ENCODE measurements at places on chromosomes 16 and 17.

DNA sequence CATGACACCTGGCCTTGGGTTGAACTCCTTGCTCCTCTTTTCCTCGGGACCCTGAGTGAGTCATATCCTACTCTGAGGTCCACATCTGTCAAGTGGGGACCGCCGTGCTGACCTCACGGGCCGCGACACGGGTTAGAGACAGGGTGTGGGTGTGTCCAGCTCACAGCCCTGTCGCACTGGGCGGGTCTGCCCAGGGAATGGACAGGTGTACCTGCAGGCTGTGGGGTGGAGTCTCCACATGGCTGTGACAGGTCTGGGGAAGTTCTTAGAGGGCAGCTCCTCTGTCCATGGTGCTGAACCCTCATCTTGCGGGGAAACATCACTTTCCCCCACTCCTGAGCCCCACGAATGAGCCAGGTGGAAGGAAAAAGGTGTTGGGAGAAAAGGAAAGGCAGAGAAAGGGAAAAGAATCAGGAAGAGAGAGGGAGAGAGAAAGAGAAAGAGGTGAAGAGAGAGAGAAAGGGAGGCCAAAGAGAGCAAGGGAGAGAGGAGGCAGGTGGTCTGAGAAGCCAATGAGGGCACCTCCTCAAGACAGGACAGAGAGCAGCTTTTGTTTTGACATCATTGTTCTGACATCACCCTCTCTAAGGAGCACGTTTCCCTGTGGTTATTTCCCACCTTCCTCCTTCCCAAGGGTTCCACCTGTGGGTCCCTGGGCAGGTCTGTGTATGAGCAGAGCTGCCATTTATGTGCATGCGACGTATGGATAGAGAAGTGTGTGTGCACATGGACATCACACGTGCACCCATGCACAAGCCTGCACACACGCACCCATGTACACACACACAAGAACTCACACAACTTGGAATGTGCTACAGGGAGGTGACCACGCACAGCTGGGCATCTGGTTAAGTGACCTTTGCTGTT, 32.6 kb upstream of the CBFA2T3 start:
- no peak for DNase-seq

DNA sequence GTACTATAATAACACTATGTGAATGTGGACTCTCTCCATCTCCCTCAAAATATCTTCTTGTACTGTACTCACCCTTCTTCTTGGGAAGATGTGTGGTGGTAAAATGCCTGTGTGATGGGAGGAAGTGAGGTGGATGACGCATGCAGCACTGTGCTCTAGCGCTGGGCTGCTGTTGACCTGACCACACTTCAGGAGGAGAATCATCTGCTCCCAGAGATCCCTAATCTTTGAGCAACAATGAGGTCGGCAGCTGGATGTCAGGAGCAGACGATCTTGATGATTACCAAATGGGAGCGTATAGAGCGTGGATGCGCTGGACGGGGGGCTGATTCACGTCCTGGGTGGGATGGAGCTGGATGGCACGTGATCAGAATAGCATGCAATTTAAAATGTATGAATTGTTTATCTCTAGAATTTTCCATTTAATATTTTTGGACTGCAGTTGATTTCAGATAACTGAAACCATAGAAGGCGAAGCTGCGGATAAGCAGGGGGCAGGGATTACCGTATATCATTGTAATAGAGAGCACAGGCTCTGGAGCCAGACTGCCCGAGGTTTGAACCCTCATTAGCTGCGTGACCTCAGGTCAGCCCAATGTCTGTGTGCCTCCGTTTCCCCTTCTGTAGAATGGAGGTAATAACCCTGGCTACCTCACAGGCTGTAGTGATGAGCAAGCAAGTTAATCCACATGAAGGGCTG, 23.7 kb upstream of the CYLD start:
- DNase-seq = no peak

- DNase-seq = no peak
Measured at GRCh38 chr17:76207275-76208059, 32.8 kb downstream of the RNF157 start.

DNA sequence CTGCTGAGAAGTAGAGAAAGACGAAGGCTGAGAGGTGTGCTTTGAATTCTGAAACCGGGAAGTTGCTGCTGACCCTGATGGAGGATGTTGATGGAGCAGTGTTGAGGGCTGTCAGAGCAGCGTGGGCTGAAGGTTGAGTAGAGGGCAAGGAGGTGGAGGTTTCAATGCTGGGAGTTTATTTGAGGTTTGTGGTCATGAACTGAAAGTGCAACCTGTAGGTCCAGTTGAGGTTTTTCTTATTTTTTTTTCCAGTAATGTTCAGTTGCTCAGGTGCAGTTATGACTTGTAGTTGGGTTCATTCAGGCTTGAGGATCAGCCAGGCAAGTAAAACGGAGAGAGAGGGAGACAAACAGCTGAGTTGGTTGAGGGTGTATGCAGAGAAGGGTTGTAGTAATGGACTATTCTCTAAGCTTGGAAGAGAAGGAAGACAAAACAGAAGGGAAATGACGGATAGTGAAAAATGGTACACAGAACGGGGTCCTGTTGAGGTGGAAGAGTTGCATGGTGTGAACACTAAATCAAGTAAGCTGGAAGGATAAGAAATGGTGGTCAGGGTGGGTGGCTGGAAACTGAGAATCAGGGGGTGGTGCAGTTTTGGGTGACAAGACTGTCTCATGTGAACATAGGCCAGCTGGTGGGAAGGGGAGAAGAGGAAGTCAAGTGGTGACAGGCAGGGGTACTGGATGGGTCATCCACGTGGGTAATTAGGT, 8.7 kb upstream of the UBE2G1 start:
- no peak for DNase-seq

GRCh38 chr17:77604973-77605313, 353.6 kb upstream of the TNRC6C start:
- DNase-seq = no peak

DNA sequence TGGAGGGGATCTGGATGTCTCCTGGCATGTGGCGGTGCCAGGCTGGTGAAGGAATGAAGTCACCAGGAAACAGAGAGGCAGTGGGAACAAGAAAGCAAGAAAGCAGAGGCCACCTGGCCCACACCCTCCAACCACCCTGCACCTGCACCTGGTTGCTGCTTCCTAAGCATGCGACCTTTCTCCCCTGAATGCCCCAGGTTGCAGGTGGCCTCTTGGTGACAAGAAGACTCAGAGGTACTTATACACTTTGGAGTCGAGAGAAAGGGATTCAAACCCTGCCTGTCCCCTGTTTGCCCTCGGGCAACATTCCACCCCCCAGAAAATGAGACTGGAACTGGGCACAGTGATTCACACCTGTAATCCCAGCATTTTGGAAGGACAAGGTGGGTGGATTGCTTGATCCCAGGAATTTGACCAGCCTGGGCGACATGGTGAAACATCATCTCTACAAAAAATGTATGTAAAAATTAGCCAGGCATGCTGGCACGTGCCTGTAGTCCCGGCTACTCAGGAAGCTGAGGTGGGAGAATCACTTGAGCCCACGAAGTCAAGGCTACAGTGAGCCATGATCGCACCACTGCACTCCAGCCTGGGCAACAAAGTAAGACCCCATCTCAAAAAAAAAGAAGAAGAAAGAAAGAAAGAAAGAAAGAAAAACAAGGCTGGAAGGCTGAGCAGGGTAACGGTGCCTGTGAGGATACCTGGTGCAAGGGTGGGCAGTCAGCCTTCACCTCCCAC, 34.6 kb upstream of the TNRC6C start:
- DNase-seq = no peak

- no peak for DNase-seq
Measured at GRCh38 chr16:49013727-49014080, 267.9 kb downstream of the CBLN1 start.

DNA sequence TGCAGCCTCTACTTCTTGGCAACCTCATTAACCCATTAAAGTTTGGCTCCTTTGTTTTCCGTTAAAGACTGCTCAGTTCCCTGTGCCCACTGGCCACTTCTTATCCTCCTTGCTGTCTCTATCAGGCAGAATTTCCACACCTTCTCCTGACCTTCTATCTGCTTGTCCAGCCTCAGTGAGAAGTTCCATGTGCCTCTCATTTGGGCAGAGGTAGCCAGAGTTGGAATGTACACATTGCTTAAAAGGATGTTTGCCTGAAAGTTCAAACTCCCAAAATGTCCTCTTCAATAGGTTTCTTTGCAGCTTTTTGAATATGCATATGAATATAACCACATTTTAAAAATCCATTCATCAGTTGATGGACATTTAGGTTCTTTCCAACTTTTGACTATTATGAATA, 47.0 kb downstream of the HSD17B2 start:
- no peak for DNase-seq
